ENCODE measurements at places on chromosomes 6 and 20. TPM values are rescaled to one million over a fixed set of nuclear protein-coding genes. Genes with fewer than 3 reads are reported as not detected.

ERMARD gene
- 25.3 TPM for total RNA-seq

PROKR2 gene
- 40.4 TPM for total RNA-seq

PLG gene
- 0.62 TPM for total RNA-seq

OR12D3 gene
- not detected for total RNA-seq

CST5 gene
- total RNA-seq = not detected

SIRPD gene
- not detected for total RNA-seq

BTBD3 gene
- total RNA-seq = 46.5 TPM

SULF2 gene
- 9.4 TPM for total RNA-seq

MAFB gene
- total RNA-seq = 11.1 TPM

FHL5 gene
- 1.7 TPM for total RNA-seq

PHACTR3 gene
- total RNA-seq = 42.1 TPM

KIF3B gene
- 92.5 TPM for total RNA-seq

RGS17 gene
- 119 TPM for total RNA-seq

LY6G5B gene
- total RNA-seq = 3.4 TPM

TUBB2B gene
- total RNA-seq = 4,324 TPM

NUP153 gene
- total RNA-seq = 51.8 TPM

POM121L2 gene
- total RNA-seq = not detected

BPIFB2 gene
- total RNA-seq = 0.31 TPM

DYNLRB1 gene
- 33.5 TPM for total RNA-seq

MAS1 gene
- total RNA-seq = not detected

CAP2 gene
- total RNA-seq = 33.7 TPM

ACTL10 gene
- total RNA-seq = 1.1 TPM

OLIG3 gene
- not detected for total RNA-seq

HSPA12B gene
- 1.7 TPM for total RNA-seq

MYLK2 gene
- 0.78 TPM for total RNA-seq

TMEM200A gene
- total RNA-seq = 34.0 TPM

FOXS1 gene
- 0.78 TPM for total RNA-seq

RIPPLY2 gene
- total RNA-seq = 12.9 TPM

TFAP2D gene
- total RNA-seq = 0.47 TPM

EFHC1 gene
- total RNA-seq = 37.0 TPM

TINAG gene
- 0.16 TPM for total RNA-seq

FABP7 gene
- 1,309 TPM for total RNA-seq

KHDC1 gene
- 4.1 TPM for total RNA-seq

GLP1R gene
- not detected for total RNA-seq

ORC3 gene
- total RNA-seq = 49.9 TPM

TEAD3 gene
- 0.16 TPM for total RNA-seq

FBXO30 gene
- 93.1 TPM for total RNA-seq

POPDC3 gene
- not detected for total RNA-seq

EYS gene
- total RNA-seq = 0.78 TPM

SYNJ2 gene
- total RNA-seq = 7.2 TPM

PMEPA1 gene
- 8.3 TPM for total RNA-seq

SLC35D3 gene
- total RNA-seq = not detected

All from occipital lobe (tissue), 3 donors.